ENCODE measurements at places on chromosomes 2 and 18.

- DNase-seq = no peak
Observed at GRCh38 chr2:9189901-9190300, 16.7 kb upstream of the ASAP2 start.

GRCh38 chr2:136129601-136130000 lies 11.7 kb upstream of the CXCR4 start:
- DNase-seq = no peak

DNA sequence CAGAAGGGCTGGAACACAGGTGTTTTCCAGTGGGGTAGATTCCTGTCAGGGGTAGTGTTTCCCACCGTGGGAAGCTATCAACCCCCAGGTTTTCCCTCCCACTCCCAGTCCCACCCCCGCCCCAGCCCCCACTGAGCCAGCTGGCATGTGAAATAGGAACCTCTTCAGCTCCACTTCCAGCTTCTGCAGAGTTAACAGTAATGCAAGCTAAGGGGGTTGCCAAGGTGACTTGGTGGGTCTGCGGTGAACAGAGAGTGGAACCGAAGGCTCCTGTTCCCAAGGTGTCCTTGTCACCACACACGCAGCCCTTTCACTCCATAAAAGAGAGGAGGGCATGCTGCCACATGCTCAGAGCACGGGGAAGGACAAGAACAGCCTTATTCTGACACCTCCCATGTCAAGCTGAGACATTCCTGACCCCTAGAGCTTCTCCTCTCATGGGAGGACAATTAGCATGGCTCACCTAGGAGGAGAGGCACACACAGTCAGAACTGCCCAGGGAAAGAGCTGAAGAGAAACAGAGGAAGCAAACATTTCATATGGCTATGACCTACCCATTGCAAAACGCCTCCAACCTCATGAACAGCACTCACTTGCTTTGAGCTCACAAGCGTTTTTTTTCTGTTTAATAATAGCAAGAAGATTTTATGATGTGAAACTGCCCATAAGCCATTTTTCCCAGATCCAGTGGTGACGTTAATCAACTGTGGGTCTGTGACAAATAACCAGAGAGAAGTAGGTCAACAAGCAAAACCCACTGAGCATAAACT lies 39.8 kb upstream of the TBC1D8 start:
- DNase-seq = no peak

DNA sequence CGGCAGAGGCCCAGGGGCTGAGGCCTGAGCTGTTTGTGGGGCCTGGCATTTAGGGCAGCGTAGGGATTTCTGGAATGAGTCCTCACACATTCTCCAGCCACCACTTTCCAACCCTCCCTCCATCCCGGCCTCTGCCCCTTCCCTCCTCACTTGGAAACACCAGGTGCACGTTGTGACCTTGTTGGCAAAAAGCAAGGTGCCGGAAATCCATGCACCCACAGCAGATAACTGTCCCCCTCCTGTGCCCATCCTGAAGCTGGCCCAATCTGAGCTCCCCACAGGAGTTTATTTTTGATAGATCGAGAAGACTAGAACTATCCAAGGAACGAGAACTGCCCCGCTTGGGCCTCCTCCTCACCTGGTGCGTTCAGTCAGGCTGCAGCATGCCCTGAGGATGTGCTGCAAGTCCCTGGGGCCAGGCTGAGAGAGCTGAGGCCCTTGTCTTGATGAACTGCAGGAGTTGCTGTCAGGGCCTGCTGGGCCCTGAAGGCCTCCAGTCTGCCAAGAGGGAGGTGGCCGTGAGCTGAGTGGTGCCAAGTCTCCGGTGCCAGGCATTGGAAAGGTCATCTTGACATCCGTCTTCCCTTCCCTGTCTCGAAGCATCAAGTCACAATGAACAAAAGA lies 55.8 kb downstream of the CTIF start:
- no peak for DNase-seq

DNA sequence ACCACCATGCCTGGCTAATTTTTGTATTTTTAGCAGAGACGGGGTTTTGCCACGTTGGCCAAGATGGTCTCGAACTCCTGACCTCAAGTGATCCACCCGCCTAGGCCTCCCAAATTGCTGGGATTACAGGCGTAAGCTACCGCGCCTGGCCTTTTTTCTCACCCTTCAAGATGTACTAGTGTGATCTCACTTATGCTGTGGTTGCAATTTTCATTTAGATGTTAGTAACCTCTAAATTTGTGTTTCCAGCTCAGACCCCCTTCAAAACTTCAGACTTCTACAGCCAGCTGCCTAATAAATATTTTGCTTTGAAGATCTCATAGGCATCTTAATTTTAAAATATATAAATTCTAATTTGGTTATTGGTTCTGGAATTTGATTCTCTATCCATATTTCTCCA lies 8.0 kb downstream of the SLC38A11 start:
- DNase-seq = no peak

GRCh38 chr2:213640738-213641425 lies 356.6 kb downstream of the SPAG16 start:
- no peak for DNase-seq
